ENCODE measurements at places on chromosomes 1 and 21.

DNA sequence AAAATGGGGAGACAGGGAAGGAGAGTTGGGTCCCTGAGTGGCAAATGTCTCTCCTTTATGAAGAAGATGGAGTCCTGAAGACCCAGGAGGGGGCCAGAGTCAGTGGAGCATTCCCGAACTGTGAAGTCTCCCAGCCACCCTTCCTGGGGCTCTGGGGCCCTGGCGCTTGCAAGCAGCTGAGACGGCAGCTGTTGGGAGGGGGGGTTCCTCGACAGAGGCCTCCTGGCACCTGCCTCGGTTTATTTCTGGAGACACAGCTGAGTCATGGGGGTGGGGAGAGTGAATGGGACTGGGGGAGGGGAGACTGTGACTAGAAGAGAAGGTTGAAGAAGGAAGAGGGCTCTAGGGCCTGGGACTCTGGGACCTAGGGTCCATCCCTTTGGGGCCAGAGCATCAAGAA is 14.0 kb downstream of the NES start:
- no peak for DNase-seq

DNA sequence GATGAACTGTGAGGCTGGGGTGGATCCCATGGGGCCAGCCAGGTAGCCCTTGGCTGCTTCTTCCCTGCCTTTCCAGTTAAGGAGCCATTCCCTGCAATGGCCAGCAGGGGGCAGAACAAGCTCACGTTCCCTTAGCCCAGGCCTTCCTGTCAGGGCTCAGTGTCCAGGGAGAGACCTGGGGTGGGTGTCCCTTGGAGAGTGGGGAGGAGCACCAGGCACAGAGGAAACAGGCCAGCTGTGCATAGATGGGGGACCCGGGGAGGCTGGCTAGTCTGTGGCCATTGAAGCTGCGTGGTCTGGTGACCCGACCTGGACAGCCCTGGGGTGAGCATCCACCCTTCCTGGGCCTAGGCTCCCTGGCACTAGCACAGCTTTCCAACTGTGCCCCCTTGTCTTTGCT is 13.2 kb upstream of the EPS8L3 start:
- DNase-seq, result peak; percentile 83

DNA sequence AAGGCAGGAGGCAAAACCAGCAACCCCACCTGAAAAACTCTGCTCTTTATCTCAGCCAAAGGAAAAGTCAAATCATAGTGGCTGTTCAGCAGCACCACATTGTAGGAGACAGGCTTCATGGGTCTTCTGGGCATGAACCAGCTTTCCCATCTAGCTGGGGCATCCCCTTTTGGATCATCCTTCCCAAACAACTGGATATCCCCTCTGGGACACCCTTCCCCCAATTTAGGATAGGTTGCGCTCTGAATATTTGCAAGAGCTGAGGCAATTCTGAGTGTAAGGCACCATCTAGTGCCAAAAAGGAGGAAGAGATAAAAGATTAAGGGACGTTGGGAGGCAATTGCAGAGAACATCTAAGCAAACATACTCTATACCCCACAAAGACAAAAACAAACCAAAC is 295.8 kb downstream of the MATN1 start:
- DNase-seq, result no peak

- no peak for DNase-seq
Observed at GRCh38 chr1:96995351-96995750, 273.8 kb downstream of the PTBP2 start.

- no peak for DNase-seq
Observed at GRCh38 chr1:154391086-154391770, 13.9 kb upstream of the IL6R start.

GRCh38 chr1:14923727-14924452 is 229.7 kb upstream of the TMEM51 start:
- peak; percentile 62 for DNase-seq

GRCh38 chr1:117499071-117499470 is 106.8 kb upstream of the TENT5C start:
- no peak for DNase-seq

- no peak for DNase-seq
Observed at GRCh38 chr1:244050835-244051444, at the start of gene ZBTB18. ZBTB18 (plus strand) TSS chr1:244051283; CDS start chr1:244051432, 149 bp downstream.

DNA sequence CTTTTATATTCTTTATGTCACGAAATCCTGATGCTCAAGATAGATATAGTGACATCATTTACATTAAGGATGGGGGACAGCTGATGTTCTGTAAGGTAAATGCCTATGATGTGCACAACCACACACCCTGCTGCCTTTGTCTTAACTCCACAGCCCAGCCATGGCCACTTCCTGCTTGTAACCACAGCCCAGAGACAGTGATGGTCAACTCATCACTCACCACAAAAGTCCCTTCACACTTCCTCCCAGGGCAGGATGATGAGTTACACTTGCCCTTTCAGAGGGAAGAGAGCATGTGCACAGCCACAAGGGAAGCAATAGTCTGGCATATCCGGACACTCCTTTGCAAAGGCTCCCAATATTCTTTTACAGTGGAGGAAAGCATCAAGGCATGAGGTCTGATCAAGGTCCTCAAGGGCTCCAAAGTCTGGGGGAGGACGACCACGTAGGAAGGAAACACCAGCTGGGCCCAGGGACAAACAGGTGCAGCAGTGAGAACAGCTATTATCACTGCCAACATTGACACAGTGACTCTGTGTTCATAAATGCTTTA is 53.8 kb downstream of the PLPP3 start:
- DNase-seq, result peak; percentile 78

DNA sequence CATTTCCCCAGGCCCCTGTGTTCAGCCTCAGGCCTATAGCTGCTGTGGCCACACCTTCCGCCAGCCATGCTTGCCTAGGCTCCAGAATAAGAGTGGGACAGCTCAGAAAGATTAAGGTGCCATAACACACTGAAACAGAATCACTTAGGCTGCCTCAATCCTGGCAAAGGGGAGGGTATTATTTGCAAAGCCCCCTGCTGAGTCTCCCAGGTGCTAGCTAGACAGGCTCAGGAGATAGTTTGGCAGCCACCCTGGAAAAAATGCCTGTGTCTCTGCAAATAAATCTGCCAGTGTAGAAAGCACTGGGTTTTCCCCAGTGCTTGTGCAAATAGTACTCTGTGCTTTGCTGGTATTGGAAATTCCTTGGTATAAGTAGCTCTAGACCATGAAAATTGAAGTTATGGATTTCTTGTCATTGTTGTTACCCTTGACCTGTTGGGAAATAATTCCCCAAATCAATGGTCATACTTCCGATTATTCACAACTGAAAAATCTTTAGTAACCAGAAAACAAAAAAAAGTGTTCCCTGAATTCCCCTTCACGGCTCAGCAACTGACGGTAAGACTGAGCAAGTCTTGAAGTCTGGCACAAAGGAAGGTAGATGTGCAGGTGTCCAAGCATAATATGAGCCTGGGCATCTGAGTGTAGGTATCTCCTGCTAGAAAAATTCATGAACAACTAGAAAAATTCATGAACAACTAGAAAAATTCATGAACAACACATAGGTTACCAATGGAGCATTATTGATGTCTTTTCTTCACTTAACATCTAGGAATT is 56.9 kb downstream of the PROX1 start:
- no peak for DNase-seq

GRCh38 chr1:22729400-22729773 is 18.7 kb downstream of the EPHB2 start:
- DNase-seq, result no peak

DNA sequence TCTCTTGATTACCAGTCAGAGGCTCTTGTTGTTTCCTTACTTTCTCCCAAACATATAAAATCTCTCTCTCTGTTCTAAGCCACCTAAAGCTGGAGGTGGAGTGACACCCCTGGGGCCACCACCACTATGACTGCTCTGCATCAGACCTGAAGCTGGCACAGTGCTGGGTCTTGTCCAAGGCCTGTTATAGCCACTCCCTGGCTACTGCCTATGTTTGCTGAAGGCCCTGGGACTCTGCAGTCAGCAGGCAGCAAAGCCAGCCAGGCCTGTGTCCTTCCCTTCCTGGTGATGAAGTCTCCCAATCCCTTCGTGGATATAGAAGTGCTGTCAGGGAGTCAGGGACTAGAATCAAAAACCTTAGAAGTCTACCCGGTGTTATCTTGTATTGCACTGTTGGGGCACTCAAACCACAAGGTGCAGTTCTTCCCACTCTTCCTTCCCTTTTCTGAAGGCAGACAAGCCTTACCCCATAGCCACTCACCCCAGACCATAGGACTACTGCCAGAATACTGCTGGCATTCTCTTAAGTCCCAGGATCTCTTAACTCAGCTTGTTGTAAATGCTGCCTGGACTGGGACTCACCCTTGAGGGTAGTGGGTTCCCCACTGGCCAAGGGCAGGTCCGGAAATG is 103.1 kb downstream of the RPS6KC1 start:
- peak; percentile 85 for DNase-seq

DNA sequence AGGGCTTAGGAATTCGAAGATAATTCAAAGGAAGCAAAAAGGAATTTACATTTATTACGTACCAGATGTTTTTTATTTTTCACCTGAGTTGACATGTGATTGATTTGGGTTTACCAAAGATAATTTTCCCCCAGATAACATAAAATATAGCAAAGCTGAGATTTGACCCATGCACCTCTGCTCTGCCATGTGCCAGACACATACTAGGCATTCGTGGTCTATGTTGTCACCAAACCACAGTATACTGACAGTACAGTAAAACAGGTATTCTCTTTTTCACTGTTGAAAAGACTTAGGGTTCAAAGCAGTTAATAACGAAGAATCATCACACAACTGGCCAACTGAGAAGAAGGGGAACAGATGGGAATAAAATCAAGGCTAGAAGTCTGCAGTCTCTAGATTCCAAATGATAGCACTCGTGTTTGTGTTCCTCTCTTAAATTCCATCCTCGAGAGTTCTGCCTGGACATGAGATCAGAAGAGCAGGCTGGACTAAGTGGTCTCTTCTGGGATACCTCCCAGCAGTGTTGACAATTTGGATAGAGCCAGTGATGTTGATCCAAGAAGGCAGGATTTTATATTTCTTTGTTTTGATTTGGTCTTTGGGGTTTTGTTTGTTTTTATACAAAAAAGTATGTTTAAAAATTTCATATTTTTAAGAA is 85.3 kb upstream of the RAVER2 start:
- no peak for DNase-seq

DNA sequence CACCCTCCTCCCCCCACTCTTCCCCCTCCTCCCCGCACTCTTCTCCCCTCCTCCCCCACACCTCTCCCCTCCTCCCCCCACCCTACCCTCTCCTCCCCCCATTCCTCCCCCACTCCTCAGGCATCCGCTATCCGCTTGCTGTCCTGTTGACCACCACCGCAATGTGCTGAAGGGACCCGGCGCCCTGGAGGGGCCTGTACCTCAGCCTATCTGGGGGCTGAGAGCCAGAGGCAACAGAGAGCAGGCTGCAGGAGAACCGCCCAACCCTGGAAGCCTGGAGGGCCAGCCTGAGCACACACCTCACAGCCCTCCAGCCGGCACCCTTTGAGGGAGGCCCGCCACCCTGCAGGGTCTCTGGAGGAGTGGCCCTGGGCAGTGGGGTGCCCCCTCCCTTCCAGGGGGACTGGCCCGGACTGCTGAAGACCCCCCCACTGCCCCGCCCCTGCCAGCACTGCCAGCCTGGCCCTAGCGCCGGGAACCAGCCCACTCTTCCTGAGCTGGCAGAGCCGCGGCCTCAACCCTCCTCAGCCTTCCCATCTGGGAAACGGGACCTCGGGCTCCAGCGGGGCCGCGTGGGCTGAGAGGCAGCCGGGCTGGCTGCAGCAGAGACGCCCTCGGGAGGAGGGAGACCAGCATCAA is 1.2 kb downstream of the C1QTNF12 start:
- DNase-seq, result no peak

GRCh38 chr1:174217248-174217647 is 57.9 kb downstream of the RABGAP1L start:
- no peak for DNase-seq

- no peak for DNase-seq
Observed at GRCh38 chr1:167173516-167174184, 47.0 kb upstream of the POU2F1 start.

GRCh38 chr1:43348343-43348808 is 10.4 kb upstream of the CDC20 start:
- no peak for DNase-seq

GRCh38 chr1:63794939-63795378 is 21.1 kb downstream of the ROR1 start:
- DNase-seq, result no peak

DNA sequence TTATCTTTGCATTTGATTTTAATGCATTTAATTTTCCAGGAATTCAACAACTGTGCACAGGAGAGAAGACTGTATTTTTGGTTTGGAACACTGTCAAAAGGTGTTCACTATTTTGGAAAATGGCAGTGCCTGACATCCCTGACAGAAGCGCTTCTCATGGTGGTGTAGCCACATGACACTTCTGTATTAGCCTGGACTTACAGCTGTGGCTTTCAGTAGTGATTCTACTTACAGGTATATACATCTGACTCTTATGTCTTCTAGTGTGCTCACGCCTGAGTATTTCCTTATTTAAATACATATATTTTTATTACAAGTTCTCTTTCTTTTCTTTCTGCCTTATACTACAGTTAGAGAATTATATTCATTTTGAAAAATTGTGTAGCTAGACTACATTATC is 52.3 kb upstream of the C8B start:
- no peak for DNase-seq

DNA sequence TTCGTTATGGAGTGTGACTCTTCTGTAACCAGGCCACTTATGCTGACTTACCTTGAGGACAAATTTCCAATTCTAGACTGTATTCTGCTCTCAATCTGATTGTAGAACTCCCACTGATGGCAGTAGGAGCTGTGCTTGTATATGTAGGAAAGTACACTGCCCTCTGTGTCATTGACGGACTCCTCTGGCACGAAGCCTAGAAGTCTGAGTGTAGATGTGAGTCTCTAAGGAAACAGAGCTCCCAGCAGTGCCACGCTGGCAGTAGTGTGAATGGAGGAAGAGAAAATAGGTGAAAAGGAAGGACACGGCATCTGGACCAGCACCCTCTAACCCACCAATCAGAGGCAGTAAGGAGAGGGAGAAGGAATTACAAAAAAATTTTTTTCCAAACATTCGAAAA is 130.4 kb upstream of the ADGRL2 start:
- peak; percentile 43 for DNase-seq

DNA sequence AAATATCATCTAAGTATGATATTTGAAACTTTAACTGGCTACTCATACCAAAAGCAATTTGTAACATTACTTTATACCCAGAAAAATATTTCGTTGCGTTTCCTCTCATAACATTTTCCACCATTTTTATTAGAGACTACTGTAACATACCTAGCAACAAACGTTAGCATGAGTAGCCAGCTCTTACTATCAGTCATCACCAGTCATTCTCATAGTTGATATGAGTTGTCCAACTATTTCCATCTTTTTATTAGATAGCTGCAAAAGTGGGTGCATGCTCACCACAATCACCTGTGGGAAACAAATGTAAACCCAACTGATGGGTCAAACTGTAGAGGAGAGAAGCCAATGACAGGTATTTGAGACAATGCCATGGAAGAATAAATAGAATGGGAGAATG is 114.6 kb downstream of the AKT3 start:
- no peak for DNase-seq

DNA sequence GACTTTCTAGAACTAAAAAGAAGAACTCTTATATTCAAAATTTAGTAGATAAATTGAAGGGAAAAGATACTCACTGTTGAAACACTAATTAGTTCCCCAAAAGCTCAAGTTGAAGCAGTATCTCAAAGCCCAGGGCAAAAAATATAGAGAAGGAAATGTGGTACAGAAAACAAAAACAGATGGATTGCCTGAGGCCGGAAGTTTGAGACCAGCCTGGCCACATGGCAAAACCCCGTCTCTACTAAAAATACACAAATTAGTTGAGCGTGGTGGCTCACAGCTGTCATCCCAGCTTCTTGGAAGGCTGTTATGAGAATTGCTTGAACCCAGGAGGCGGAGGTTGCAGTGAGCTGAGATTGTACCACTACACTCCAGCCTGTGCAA is 36.0 kb downstream of the FAM177B start:
- peak; percentile 82 for DNase-seq

Measured in common myeloid progenitor, CD34-positive (primary cell).